Lung (tissue), 17 donors: ENCODE measurements at places on chromosomes 16 and 17.

GRCh38 chr16:87973717-87974116 is 22.5 kb downstream of the BANP start:
- no peak for DNase-seq

GRCh38 chr16:971981-972315 is 1.2 kb upstream of the LMF1 start:
- no peak for DNase-seq

DNA sequence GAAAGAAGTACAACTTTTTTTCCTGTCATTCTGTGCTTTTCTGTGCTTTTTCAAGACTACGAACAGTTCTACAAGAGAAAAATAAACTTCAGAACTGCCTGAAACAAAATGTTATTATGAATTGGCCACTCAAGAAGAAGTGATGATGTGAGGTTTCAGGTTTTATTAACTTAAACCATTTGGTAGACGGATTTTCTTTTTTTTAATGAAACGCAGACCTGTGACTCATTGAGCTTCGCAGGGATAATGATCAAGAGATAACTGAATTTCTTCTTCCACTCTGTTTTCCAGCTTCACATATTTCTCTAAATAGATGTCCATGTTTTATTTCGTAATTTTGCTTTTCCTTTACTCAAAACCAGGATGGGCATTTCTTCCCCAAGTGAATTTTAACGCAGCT is 32.7 kb downstream of the AIPL1 start:
- DNase-seq, result no peak

DNA sequence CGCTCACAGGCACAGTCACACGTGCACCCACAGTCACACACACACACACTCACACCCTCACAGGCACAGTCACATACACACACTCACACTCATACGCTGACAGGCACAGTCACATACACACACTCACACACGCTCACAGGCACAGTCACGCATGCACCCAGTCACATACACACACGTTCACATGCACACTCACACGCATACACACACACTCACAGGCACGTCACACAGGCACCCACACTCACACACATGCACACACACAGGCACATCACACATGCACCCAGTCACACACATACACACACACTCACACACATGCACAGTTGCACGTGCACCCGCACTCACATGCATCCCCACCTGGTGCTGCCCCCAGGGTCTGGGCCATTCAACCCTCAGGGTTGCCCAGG is 46.1 kb upstream of the CBFA2T3 start:
- DNase-seq, result no peak

- DNase-seq, result no peak
These were observed 361.2 kb downstream of the SEC14L1 start for GRCh38 chr17:77501751-77502625.

- peak; percentile 38 for DNase-seq
These were observed 56.2 kb downstream of the PRMT7 start for GRCh38 chr16:68367030-68367429.

GRCh38 chr16:67260426-67261063 is 11.8 kb downstream of the SLC9A5 start:
- DNase-seq, result no peak

DNA sequence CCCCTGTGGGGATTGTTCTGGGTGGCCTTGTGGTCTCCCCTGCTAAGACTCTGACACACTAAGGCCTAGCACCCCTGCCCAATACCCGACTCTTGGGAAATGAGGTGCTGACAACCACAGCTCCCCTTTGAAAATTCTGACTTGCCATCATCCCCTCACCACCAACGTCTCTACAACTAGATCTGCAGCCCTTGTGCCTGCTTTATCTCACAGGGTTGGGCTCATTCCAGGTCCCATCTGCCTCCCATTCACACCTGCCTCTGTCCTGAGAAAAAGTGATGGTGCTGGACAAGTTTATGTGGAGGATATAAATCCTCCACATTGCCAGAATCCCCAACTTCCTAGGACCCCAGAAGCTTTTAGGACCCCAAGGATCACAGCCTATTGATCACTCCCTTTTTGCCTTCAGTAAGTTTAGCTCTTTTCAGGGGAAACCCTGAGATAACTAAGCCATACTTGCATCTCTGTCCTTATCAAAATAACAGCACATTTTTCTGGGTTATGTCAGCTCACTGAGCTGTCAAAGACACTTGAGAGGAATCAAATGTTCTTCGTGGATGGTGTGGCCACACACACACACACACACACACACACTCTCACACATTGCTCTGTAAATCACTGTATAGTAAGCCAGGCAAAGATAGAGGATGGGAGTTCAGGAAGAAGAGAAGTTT is 136.8 kb upstream of the CES5A start:
- no peak for DNase-seq
